ENCODE measurements at places on chromosomes 7 and 10.

GRCh38 chr7:99579281-99579955 lies 18.6 kb upstream of the TMEM225B start:
- no peak for DNase-seq

DNA sequence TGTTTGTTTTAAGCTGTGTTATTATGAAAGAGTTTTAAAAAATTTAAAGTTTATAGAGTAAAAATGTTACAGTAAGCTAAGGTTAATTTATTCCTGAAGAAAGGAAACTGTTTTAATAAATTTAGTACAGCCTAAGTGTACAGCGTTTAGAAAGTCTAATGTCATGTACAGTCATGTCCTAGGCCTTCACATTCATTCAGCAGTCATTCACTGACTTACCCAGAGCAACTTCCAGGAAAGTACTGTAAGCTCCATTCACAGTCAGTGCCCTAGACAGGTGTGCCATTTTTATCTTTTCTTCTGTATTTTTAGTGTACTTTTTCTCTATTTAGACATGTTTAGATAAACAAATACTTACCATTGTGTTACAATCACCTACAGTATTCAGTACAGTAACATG lies 126.8 kb downstream of the TPK1 start:
- no peak for DNase-seq

DNA sequence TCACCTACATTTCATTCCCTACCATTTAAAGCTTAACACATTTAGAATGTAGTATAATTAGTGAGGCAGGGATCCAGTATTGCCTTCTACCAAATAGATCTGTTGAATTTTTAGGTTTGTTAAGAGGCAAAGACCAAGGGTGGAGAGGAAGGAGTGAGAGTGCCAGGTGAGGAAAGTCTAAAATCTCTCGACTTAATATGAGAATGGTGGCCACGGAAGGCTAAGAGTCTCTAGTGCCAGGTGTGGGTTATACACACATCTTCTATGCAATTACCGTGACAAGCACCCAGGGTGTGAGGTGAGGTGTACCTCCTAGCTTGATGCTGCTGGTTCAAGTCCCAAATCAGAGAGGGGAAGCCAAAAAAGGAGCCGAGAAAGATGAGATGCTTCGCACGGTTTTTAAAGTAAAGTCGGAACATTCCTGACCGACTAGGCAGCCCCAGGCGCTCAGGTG lies 439 bp downstream of the IQUB start:
- no peak for DNase-seq

GRCh38 chr10:124078714-124079113 lies 14.7 kb downstream of the CHST15 start:
- DNase-seq, result no peak

DNA sequence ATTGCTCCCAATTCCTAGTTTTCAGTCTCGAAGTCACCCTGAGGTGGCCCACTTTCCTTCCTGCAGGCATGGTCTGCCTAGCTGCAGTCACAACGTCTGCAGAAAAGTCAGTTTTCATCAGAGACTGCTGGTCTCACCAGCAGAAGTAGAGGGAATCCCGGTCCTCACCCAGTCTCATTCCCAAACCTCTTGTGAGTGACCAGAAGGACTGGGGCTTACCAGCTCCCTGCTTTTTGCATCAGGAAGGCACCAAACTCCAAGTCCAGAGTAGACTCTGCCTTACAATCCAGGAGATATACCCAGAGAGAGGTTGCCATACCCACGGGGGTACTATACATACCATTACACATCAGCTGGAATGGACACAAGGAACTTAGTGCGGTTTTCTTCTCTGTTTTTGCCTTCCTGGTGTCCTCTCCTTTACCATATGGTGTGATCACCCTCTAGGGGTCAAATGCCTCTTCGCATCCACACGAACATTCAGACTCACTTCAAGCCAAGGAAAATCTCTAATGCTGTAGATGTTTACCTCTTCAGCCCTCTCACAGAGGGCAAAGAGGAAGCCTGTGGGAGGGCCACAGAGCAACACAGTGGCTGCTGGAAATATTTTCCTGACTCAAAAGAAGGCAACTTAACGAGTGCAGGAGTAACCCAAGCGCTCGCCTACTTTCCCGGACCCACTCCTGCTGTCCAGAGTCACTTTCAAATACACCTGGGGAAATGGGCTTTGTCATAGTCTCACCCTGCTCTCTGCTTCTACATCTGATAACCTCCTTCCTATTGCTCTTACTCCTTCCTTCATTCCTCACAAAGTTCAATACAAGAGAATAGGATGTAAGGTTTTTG lies 220.9 kb downstream of the C7orf25 start:
- peak; percentile 83 for DNase-seq

GRCh38 chr10:103646304-103646703 lies 152.8 kb downstream of the NEURL1 start:
- DNase-seq, result no peak

DNA sequence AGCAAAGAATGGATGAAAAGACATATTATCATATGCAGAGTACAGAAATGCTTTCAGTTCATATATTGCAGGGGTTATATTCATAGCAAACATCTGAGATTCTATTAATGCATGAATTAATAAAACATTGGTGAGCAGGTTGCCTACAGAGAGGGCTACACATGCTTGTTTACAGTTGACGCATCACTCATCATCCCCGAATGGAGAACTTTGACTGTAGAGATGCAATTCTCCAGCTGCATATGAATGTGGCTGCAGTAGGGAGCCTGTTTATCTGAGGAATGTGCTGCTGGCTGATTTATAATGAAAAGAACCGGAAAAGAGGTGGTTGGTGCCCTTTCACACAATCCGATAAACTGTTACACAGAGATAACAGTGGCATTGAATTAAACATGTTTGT lies 116.5 kb downstream of the GRM3 start:
- DNase-seq, result no peak

DNA sequence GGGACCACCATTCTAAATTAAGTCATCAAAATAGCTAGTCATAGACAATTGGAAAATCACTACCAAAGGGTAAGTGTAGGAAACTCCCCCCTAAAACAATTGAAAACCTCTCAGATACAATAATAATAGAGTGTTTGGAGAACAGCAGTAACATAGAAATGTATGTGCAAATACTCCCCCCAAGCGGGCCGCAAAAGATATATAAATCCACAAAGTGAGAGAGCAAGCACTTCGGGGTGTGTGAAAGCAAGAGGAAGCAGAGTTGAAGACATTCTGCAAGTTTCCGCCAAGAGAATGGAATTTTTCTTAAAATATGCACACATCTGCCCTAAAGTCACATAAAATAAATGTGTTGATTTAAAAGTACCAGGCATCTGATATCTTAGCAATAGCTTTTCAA lies 33.3 kb downstream of the CHCHD3 start:
- DNase-seq, result no peak

- DNase-seq, result no peak
Observed at GRCh38 chr10:117751259-117751658, 208.7 kb downstream of the EMX2 start.

GRCh38 chr10:132671228-132672154 lies 114.5 kb downstream of the NKX6-2 start:
- no peak for DNase-seq

GRCh38 chr10:96588616-96589419 lies 2.0 kb upstream of the TM9SF3 start:
- peak; percentile 74 for DNase-seq

DNA sequence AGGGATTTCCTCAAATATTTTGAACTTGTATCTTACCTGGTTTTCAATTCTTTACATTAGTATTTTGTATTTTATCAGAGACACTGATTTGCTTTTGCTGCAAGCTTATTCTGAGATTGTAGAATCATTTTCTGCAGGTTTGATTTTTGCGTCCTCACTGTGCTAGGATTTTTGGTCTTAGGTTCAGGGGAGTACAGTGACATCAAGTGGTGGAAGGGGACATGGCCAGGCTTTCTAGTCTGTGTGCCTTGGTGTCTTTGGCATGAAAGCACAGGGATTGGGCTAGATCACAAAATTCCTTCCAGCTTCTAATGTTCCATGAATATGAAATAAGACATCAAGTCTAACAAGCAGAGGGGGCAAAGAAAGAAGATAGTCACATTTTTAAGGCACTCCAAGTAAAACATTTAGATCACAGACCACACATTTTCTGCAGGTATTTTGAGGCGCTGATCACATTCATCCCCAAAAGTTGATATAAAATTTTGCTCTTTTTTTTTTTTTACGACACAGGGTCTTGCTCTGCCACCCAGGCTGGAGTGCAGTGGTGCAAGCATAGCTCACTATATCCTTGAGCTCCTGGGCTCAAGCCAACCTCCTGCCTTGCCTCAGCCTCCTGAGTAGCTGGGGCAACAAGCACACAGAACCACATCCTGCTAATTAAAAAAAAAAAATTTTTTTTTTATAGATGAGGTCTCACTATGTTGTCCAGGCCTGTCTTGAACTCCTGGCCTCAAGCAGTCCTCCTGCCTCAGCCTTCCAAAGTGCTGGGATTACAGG lies 124.4 kb downstream of the PON1 start:
- peak; percentile 51 for DNase-seq

- no peak for DNase-seq
Observed at GRCh38 chr7:117875566-117875965, 2.3 kb upstream of the CTTNBP2 start.

- no peak for DNase-seq
Observed at GRCh38 chr7:140053812-140054539, 8.8 kb downstream of the PARP12 start.

- DNase-seq, result peak; percentile 51
Observed at GRCh38 chr10:91389636-91390512, 20.3 kb upstream of the HECTD2 start.

DNA sequence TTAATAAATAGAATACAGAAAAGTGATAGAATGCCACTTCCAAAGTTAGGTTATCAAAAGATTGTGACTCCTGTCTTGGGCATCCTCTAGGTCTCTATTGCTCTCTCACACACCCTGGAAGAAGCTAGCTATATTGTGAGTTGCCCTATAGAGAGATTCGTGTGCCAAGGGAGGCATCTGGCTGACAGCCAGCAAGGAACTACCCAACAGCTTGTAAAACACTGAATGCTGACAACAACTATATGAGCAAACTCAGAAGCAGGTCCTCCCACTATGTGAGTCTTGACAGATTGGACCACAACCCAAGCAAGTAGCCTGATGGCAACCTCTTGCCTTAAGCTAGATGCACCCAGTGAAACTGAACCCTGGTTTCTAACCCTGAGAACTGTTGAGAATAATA lies 55.7 kb upstream of the CDK14 start:
- no peak for DNase-seq

GRCh38 chr10:22250897-22251660 lies 33.3 kb upstream of the EBLN1 start:
- peak; percentile 33 for DNase-seq
